ENCODE measurements at places on chromosomes 5 and 9.

DNA sequence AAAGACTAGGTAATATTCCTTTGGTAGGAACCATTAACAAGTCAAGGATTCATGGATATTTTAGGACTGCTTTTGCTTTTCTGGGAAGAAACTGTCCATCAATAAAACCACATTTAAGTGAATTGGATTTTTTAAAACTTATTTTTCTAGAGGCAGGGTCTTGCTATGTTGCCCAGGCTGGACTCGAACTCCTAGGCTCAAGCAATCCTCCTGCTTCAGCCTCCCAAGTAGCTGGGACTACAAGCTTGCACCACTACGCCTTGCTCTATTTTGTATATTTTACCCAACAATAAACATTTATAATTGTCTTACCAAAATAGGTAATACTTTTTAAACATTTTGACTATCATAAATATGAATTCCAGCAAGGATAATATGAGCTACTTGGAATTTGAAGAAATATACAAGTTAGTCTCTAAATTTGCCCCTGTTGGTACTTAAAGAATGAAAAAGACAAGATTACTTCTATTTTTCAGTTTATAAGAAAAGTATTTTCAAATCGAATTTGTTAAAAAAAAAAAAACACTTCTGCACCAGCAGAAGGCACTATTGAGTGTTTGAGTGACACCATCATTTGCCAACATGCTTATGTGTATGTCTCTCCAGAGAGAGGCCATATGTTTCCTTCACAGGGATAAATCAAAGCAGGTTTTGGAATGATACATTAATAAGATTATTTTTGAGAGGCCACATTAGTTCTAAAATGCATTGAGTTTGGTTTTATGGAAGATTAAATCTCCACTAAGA is 60.0 kb upstream of the CARTPT start:
- no peak for DNase-seq

GRCh38 chr5:167952278-167952995 is 339.0 kb upstream of the WWC1 start:
- no peak for DNase-seq

DNA sequence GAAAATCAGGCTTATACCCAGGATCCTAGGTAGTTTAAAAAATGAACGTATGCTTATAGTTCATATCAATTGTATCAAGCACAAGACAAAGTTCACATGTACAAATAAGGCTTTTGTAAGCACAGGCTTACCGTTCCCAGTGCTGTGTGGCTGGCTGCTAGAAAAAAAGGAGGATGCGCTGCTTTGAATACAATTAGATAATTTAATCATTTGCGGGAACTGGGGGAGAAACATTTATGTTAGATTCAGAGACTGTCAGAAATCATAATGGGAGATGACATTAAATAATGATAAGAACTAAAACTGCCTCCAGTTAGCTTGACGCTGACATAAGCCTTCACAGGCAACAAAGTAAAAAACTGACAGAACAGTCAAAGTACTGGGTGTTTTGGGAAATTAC is 93.2 kb downstream of the FNBP1 start:
- DNase-seq = no peak

DNA sequence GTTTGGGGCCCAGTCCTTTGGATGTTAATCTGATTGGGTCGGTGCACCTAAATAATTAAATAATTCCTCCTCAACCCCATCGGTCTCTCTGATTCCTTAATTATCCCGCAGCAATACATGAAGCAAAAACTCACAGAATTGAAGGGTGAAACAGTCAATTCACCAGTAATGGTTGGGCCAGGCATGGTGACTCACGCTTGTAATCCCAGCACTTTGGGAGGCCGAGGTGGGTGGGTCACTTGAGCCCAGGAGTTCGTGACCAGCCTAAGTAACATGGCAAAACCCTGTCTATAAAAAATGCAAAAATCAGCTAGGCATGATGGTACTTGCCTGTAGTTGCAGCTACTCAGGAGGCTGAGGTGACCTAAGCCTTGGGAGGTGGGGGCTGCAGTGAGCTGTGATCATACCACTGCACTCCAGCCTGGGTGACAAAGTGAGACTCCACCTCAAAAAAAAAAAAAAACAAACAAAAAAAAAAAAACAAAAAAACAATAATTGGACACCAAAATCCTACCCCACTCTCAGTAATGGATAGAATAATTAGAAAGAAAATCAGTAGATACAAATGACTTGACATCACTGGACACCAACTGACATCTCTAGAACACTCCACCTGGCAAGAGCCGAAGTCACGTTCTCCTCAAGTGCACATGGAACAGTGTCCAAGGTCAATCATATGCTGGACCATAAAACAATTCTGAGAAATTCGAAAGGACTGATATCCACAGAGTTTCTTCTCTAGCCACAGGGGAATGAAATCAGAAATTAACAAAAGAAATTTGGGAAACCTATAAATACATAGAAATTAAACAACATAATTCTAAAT is 5.3 kb downstream of the ABO start:
- peak; percentile 44 for DNase-seq

DNA sequence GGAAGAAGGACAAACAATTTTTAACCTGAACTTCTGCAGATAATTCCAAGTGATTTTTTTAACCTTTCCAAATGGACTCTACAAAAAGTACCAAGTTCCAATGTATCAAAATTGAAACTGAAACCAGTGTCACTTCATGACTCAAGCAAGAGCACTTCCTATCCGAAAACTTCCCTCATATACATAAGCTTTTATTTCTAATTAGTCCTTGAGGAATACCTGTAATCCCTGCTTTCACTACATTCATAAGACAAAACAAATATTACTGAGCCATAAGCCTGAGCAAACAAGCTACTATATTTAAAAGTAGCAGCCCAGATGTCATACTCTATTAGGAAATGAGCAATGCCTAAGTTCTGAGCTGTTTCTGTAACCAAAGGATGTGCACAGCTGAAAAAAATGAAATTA is 224.4 kb downstream of the EBF1 start:
- no peak for DNase-seq

DNA sequence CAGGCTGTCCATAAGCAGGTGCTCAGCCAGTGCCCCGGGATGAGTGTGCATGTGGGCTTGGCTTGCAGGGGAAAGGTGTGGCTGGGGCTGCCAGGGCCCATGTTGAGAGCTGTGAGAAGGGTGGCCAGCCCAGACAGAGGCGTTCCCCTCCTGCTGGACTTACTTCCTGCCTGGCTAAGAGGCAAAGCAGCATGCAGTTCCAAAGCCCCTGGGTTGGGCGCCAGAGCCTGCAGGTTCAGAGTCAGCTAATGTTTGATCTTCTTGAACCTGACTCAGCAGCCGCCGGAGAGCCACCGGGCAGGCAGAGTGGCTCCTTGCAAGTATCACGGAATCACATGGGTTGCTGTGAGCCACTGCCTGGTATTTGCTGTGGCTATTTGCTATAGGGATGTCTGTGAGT is 168.4 kb upstream of the MAP1B start:
- peak; percentile 24 for DNase-seq

All from erythroblast (primary cell).